WTC11 (cell line): ENCODE measurements at places on chromosomes 2 and 18.

- DNase-seq: no peak
These were observed 17.6 kb downstream of the SATB2 start for GRCh38 chr2:199440118-199440517.

GRCh38 chr2:156622491-156622890 lies 186.3 kb downstream of the GPD2 start:
- no peak for DNase-seq

DNA sequence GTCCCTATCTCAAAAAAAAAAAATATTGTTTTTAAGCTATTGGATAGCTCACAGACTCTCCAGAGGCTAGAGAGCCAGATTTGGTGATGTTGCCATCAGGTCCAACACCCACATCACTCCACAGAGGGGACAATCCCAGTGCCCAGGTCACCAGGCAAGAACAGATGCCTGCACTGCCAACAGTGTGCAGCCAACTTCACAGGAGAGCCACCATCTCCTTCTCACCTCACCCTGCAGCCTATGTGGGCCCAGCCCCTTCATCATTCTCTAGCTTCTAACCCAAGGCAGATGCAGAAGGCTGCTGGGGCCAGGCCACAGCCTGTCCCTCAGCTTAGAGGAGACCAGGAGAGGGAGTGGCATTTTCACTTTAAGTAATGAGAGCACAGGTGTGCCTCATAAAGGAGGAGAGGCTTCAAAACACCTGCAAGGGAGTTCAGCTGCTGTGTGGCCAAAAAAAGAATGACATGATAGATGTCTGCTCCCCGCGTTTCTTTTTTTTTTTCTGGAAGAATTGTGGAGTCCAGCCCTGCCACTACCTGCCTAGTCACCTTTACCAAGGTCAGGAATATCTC lies 98.0 kb upstream of the ZSWIM2 start:
- DNase-seq: no peak

DNA sequence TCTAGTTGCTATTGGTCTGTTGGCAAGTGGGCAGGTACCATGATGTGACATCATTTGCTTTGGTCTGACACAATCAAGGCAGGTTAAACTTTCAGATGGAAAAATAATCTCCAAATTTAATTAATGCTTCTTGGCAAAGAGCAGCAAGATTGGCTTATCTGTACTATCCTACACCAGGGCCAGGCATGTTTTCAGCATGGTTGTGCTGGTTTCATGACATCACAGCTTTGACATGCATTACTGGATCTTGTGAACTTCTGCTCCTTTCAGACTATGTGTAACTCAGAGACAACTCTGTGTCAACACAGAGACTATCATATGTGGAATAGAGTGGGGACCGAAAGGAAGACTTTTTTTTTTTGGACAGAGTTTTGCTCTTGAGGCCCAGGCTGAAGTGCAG lies 520.5 kb downstream of the TDRD15 start:
- DNase-seq: no peak

DNA sequence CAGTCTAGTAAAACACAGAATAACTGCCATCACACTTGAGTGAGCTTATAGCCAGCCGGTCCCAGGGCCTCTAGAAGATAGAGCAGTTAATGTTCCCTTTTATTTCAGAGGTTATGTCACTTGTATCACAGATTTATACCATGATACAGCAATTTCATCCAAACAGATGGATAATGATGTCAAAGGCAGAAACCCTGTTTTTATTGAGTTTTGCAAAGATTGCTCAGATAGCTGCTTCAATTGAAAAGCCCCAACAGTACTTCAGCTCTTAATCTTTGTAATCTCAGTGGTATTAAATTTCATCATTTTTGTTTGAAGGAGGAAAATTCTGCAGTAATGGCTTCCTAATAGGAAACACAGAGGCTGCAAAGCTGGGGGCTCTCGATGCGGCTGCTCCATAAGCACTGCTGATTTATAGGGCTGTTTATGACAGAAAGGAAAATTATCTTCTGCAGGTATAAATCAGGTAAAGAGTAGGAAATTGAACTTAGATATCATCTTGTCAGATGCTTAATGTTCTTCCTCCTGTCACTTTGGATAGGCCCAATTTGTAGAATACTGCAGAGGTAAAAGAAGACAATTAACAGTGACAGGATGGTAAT lies 112.3 kb downstream of the LNPK start:
- no peak for DNase-seq

- no peak for DNase-seq
These were observed 86.3 kb downstream of the MDH1 start for GRCh38 chr2:63675026-63675425.

GRCh38 chr18:77058290-77058835 lies 74.2 kb downstream of the MBP start:
- no peak for DNase-seq

DNA sequence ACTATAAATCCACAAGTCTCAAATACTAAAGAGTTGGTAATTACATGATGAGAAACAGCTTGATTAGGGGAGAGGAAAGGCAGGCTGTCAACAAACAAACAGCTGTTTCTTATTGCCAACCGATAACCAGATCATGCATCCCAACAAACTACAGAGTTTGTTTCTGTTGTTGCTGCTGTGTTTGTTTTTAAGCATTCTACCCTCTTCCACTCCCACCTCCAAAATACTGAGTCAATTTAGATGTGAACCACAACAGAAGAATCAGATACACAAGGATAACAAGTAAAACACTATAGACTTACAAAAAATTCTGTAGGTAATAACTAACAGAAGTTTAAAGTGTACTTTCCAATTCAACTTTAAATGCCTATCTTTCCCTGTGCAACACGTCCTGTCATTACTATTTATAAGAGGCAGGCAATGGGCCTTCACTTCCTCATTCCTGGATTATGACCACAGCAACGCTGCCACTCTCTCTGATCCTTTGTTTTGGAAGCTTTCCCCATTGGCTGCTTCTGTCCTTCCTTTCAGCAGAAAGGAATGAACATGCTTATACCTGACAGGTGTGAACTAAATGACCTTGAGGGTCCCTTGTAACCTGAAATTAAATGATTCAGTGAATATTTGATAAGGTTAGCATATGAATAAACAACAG lies 152.0 kb downstream of the SRBD1 start:
- DNase-seq: no peak
